Activated naive CD4-positive, alpha-beta T cell treated with anti-CD3 and anti-CD28 coated beads for 36 hours (primary cell): ENCODE measurements at places on chromosomes 1 and 21. TPM values are rescaled to one million over a fixed set of nuclear protein-coding genes. Genes with fewer than 3 reads are reported as not detected.

IGFN1 gene
- total RNA-seq: not detected

COL6A1 gene
- 1.6 TPM for total RNA-seq

CHIA gene
- total RNA-seq: not detected

OR2T35 gene
- not detected for total RNA-seq

DNAI4 gene
- total RNA-seq: 1.5 TPM

FPGT gene
- total RNA-seq: 11.0 TPM

SAMD11 gene
- not detected for total RNA-seq

LHX8 gene
- total RNA-seq: not detected

NUP133 gene
- 57.2 TPM for total RNA-seq

SLC45A3 gene
- 0.26 TPM for total RNA-seq

C1orf226 gene
- total RNA-seq: 0.12 TPM

WLS gene
- not detected for total RNA-seq

CA14 gene
- total RNA-seq: not detected

AVPR1B gene
- not detected for total RNA-seq

ATP5PB gene
- 324 TPM for total RNA-seq

KIF21B gene
- 46.3 TPM for total RNA-seq

PKLR gene
- not detected for total RNA-seq

FRRS1 gene
- 0.32 TPM for total RNA-seq

TNFSF18 gene
- total RNA-seq: not detected

RGS4 gene
- total RNA-seq: not detected

COL16A1 gene
- 0.47 TPM for total RNA-seq

OLFML3 gene
- total RNA-seq: not detected

DEDD gene
- total RNA-seq: 29.7 TPM

SLAMF7 gene
- 79.9 TPM for total RNA-seq

KTI12 gene
- total RNA-seq: 7.6 TPM

INAVA gene
- total RNA-seq: not detected

SHISA4 gene
- total RNA-seq: not detected

CYP4A22 gene
- total RNA-seq: not detected

FLG2 gene
- total RNA-seq: not detected

DDR2 gene
- 0.40 TPM for total RNA-seq

PEA15 gene
- total RNA-seq: 34.3 TPM

SLC9C2 gene
- not detected for total RNA-seq

CDKN2C gene
- 14.4 TPM for total RNA-seq

CACHD1 gene
- 2.9 TPM for total RNA-seq

FBXO2 gene
- total RNA-seq: 0.77 TPM

PPP1R8 gene
- total RNA-seq: 34.1 TPM
